Foreskin fibroblast (primary cell): ENCODE measurements at places on chromosomes 1 and 21.

GRCh38 chr1:192066202-192066601 lies 92.1 kb upstream of the RGS18 start:
- no peak for DNase-seq

DNA sequence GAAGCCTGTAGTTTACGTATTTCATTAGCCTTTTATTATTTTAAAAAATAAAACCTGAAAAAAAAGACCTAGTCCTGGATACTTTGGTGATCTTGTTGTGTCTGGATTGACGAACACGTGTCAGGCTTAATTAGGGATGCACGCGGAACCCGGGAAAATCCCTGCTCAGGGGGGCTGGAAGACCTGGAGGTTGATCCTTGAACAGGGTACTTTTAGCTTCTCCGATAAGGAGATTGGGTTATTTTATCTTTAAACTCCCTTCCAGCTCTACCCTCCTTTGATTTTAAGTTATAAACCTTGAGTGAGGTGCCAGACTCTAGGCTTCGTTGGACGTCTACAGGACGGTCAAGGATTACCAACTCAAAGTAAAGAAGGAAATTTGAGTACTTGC lies 552 bp upstream of the ZNF691 start:
- DNase-seq = no peak

DNA sequence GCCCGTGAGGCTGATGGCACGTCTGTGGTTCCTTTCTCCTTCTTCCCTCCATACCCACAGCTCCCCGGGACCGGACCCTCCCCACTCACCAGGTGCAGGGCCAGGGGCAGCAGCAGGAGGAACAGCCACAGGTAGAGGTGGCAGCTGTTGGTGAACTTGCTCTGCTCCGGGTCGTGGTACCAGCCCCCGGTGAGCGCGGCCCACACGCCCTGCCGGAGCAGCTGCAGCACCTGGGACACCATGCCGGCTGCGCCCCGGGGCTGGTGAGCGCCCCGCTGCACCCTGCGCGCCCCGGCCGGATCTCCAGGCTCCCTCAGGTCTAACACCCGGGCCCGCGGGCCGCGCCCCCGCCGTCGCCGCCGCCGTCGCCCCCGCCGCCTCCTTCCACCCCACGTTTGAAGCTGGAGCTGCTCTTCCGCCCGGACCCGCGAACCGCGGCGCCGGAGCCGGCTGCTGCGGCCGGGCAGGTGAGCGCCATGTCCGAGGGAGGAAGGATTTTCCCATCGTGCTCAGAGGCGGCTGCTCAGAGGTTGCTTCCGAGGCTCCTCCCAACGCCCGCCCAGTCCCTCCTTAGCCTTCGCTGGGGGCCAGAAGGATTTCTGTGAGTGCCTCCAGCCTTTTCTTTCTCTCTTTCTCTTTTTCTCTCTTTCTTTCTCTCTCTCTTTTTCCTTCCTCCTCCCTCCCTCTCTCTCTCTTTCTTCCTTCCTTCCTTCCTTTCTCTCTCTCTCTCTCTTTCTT lies at the start of gene PCNX2:
Gene PCNX2, minus strand, starts transcription at position 489 of the 738 bp plus-strand sequence. Its CDS starts 247 bp downstream, at position 242.
- peak; percentile 36 for DNase-seq

GRCh38 chr1:27438621-27439061 lies 46.2 kb downstream of the GPR3 start:
- DNase-seq = peak; percentile 28

- peak; percentile 65 for DNase-seq
Observed at GRCh38 chr1:151210830-151211229, 12.5 kb downstream of the PIP5K1A start.

GRCh38 chr1:207815466-207815865 lies 63.6 kb downstream of the CD46 start:
- DNase-seq = no peak

GRCh38 chr1:52665006-52665941 lies 32.3 kb downstream of the SHISAL2A start:
- DNase-seq = no peak

DNA sequence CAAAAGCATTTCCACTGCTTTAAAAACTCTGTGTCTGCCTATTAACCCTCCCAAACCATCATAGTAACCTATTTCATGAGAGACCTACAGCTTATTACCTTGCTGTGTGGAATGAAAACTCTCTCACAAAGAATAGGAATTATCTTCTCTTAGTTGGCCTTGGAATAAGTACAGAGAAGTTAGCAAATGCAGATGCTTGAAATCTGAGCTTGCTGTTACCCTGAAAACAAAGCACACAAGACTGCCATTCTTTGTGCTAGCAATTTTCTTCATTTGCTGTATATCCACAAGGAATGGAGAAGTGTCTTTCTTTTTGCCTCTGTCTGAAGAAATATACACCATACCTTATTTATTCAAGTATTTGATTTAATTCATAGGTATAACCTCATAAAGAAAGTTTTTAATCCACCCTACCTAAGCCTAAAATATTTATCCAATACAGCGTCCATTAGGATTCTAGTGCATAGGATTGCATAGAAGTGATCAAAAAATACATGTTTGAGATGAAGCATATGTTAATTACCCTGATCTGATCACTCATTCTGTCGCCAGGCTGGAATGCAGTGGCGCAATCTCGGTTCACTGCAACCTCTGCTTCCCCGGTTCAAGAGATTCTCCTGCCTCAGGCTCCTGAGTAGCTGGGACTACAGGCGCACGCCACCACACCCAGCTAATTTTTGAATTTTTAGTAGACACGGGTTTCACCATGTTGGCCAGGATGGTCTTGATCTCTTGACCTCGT lies 451.1 kb downstream of the LTN1 start:
- DNase-seq = no peak

GRCh38 chr1:9822897-9823692 lies 670 bp downstream of the CLSTN1 start:
- DNase-seq = no peak

GRCh38 chr1:56286506-56286905 lies 292.9 kb downstream of the PLPP3 start:
- no peak for DNase-seq

GRCh38 chr1:3352952-3353331 lies 101.5 kb upstream of the ARHGEF16 start:
- DNase-seq = peak; percentile 30

- DNase-seq = no peak
Observed at GRCh38 chr1:65064981-65065380, 83.0 kb upstream of the AK4 start.

DNA sequence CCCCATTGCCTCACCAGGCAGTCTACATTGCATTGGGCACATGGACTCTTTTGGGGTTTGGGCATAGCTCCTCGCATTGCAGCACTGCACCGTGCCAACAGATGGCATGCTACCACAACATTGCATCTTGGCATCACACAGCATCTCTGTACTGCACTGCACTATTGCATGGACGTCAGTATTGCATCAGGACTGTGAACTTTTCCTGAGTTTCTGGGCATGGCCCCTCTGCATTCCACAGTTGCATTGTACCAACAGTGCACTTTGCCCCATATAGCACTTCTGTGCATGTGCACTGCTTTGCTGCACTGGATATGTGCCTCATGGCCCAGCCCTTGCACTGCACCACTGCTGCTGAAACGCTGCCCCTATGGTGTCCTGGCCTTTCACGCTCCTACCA lies 9.6 kb downstream of the PTPRU start:
- DNase-seq = peak; percentile 39

DNA sequence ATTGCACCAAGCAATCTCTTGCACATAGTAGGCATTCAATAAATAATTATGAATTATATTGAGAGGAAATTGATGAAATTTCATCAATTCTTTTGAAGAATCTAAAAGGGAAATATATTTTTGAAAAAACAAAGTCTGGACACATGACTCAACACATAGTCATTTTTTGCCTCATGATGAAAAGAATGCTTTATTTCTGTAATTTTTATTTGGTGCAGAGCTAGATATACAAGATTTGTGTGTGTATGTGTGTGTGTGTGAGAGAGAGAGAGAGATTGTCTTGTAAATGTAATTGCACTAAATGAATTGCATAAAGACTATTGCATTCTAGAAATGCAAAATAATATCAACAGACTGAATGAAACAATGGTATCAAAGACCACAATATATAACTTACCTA lies 206.2 kb upstream of the C1orf87 start:
- peak; percentile 56 for DNase-seq

DNA sequence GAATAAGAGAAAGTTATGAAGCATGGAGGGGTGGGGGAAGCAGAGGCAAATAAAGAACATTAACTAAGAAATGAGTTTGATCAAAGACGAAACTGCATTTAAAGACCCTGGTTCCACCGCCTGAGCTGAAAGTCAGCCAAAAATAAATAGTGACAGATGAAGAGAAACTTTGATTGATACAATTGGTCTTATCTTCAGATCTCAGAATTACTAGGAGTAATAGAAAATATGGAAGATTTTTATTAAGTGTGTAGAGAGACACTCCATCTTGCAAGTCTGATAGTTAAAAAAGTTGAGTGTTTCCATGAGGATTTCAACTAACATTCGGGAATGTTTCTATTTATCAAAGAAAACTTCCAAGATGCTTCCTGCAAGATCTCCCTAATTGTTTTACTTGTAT lies 418.2 kb upstream of the ADGRL2 start:
- no peak for DNase-seq

DNA sequence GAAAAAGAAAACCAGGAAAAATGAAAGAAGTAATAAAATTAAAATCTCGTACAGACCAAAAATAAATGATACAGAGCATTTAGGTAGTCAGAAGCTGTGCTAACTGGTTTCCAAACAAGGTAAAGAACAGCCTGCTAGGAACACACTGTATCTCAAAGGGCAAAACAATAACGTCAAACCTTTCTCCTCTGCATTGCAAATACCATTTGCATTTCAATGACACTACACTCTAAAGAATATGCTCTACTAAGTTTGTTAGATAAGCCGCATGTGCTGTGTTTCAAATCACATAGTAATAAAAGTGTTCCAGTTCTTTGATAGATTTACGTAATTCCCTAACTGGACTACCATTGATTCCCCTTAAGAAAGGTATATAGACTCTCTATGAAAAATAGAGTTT lies 648.8 kb downstream of the PLA2G4A start:
- DNase-seq = no peak

DNA sequence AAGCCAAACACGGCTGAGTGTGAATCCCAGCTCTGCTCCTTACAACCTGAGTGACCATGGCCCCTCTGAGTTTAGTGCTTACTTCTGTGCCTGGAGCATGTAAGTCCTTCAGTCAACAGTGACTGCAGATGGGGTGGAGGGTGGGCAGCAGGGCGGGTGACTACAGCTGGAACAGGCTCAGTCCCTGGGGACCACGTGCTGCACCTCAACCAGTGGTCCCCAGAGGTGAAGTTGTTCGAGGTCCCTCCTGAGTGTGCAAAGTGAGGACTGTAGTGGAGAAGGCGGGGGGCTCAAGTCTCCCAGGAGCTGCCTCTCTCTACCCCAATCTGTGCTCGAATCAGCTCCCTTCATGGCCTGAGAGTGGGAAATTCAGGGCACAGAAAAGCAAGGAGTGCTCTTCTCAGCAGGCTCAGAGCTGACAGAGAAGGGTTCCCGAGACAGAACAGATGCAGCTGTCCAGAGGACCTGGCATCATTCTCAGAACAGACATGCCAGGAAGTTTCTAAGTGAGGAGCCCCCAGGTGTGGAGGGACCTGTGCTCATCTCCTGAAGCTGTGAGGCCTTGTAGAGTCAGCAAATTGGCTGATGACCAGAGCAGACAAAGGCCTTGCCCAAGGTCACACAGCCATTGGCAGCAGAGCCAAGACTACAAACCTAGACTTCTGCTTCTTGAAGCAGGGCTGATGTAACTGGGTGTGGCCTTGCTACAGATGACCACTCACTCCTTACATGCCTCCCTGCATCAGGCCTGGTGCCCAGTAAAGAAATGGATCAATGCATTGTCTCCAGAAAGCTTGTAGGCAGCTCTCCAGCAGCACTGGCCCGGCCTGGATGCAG lies 61.7 kb upstream of the EDN2 start:
- peak; percentile 52 for DNase-seq

DNA sequence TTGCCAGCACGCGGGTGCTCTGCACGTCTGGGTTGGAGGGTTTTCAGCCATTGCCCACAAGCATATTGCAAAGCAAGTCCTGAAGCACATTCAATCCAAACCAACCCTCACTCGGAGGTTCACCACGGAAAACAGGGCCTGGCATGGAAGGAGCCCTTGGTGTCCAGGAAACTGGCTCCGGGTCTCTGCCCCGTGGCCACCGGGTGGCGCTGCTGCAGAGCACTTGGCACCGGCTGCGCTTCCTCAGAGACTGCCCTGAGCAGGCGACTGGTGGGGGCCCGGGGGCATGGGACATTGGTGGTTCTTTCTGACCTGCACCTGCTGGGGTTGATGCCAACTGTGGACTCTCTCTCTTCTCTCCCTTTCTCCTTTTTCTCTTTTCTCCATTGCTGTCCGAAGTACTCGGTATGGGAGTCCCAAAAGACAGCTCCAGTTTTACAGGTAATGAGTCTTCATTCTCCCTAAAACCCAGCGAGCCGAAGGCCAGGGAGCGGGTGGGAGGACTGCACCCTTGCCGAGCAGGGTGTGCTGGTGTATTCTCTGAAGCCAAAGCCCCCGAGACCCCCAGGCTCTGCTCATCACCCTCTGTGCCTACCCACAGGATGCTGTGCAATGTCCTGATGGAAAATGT lies 4.1 kb upstream of the KCNAB2 start:
- no peak for DNase-seq

GRCh38 chr1:185244015-185244747 lies 72.9 kb downstream of the IVNS1ABP start:
- DNase-seq = peak; percentile 94

- peak; percentile 50 for DNase-seq
Observed at GRCh38 chr1:212368073-212368484, 46.6 kb downstream of the PACC1 start.

GRCh38 chr1:7535934-7536878 lies 234.9 kb upstream of the VAMP3 start:
- DNase-seq = no peak

- DNase-seq = peak; percentile 86
Observed at GRCh38 chr1:63746129-63746864, 27.5 kb upstream of the ROR1 start.

- peak; percentile 80 for DNase-seq
Observed at GRCh38 chr21:38505654-38506523, 7.6 kb upstream of the ERG start.

DNA sequence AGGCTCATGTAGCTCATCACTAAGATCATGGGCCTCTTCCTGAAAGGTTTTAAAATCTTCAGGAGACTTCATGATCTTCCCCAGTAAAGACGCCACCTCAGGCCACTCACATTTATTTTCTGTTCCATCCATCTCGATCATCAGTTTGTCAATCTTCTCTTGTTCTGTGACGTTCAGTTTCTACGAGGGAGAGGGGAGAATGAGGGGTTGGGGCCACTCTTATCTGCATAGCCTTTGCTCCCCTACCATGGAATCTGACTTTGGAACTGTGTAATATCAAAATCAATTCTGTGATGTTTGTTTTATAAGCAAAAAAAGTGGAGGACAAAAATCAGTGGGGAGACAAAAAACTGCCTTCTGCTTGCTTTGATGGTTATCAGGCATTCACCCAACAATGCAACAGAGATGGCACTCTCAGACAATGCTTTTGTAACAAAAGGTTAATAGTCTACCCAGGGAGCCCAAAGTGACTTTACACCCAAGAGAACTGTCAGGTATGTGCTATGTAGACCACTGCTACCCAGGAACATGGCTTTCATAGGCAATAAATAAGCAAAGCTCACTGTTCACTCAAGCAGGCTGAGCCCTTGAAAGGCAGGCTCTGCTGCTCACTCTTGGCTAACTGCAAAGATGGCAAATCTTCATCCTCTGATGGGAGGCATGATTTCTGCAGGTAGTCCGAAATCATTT lies 10.5 kb downstream of the ENO1 start:
- DNase-seq = no peak

- DNase-seq = no peak
Observed at GRCh38 chr1:46512135-46512791, 22.6 kb downstream of the DMBX1 start.

- no peak for DNase-seq
Observed at GRCh38 chr21:41217671-41218385, 49.9 kb downstream of the BACE2 start.
